ENCODE measurements at places on chromosomes 1 and 21.

DNA sequence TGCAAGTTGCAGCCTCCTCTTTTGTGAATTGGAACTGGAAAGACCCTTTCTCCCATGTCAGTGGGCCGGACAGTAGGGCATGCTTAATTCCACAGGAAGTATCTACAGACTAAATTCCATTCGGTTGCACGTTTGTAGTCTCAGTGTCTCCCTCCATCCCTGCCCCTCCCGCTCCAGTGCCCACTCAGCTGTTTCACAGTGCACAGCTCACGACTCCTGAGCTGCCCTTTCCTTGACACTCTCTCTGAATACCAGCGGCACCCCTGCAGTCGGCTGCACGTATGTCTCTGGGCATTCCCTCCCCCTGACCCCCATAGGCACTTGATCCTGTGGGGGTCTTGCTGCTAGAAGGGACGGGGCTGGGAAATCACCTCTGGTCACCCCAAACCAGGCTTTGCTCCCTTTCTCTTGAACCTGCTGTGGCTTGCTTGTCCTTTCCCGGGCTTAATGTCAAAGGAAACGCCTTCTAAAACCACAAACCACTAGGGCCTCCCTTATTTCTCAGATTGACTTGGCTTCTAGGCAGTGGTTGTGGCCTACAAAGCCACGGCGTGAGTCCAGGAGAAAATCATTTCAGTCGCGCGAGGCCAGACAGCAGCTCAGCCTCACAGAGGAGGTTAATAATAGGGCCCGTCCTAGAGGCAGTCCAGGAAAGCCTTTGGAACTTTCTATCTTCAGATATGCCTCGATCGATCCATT is 365.3 kb upstream of the PROX1 start:
- DNase-seq, result no peak

DNA sequence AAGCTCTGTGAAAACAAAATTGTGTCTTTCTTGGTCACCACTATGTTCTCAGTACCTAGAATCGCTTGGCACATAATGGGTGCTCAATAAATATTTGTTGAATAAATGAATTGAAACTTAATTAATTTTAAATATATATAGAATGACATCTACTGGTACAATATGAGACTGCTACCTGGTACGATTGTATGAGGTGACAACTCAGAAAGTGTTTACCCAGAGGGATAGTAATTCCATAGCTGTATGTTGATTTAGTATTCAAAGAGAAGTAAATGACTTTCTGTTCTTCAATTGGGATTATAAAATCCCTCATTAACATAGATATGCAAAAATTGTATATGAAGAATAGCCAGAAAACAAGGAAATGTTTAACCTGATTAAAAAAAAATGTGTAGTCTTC is 128.7 kb downstream of the RPS6KC1 start:
- DNase-seq, result no peak

DNA sequence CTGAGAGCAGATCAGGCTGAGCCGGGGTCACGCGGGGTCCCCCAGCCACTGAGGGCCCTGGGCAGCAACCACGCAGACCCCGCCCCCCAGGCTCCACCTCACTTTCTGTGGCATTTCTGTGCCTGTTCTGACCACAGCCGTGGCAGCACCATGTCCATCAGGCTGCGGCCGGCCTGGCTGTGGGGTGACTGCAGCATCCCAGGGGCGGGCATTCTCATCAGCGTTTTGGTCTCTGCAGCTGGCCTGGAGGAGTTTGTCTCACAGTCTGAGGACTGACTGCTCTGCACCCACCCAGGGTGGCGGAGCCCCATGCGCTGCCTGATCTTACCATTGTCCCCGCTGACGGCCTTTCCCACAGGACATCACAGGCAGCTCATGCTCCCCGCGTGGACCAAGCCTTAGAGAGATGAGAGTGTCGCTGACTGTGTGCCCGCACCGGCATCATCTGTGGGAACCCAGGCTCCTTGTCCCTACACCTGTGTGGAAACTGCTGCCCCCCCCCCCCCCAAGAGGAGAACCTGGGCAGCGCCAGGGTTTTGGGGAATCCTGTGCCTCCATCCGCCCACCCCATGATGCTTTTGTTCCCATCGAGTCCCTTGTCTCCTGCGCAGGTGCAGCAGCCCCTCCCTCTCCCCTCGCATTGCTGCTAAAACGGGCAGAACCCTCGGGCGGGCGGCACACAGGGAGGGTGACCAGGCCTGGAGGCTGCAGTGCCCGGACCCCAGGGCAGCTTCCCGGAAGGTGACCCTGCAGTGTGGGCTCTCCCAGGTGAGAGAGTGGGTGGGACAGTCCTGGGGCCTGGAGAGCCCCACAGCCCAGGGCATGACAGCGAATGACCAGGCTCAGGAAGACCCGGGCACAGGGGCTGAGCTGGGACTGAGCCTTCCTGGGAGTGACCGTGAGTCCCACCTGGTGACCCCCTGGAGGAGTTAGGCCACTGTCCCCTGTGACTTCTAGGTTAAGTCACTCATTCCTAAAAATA is 1.8 kb downstream of the KRTAP10-1 start:
- no peak for DNase-seq

- DNase-seq, result no peak
Measured at GRCh38 chr1:30473922-30474817, 249.2 kb downstream of the MATN1 start.

DNA sequence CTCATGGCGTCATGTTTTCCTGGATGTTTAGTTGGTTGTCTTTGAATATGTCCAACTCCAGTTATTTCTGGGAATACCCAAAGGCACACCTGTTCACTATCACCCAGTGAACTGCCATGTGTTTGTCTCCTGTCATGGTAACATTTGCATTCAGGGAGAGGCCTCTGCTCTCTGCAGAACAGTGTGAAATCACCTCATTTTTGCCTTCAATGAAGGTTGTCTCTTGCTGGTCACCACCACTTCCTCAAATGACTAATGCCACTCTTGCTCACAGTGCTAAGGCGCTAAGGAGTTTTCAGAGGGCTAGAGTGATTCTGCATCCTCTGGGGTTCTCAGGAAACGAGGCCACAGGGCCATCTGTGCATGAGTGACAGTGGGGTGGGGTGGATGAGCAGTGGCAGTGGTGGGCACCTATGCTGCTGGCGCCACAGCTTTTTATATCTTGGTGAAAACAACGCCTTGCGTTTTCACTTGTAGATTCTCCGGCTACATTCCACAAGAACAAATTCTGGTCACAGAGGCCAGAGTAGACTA is 60.0 kb upstream of the ATP5PO start:
- DNase-seq, result peak; percentile 37

DNA sequence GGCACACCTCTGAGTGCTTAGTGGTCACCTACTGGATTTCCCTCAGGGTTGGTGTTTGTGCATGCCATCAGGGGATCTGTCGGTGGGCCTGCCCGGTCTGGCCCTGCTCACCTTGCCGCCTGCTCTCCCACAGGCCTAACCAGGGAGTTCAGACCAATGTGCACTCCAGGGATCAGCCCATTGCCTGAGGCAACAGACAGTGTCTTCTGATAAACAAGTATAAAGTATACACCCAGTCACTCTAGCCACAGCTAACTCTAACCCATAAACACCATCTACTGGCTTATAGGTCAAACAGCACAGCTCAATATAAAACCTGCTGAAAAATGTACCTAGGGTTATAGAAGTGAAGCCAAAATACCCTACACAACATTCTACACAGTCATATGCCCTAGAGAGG is 1300.0 kb downstream of the PLA2G4A start:
- no peak for DNase-seq

- DNase-seq, result no peak
Measured at GRCh38 chr1:13443335-13443979, 33.2 kb downstream of the PRAMEF20 start.

GRCh38 chr1:156226782-156227181 is 14.0 kb downstream of the PMF1 start:
- no peak for DNase-seq

GRCh38 chr1:147384804-147385203 is 142.3 kb downstream of the CHD1L start:
- DNase-seq, result no peak

- DNase-seq, result no peak
Measured at GRCh38 chr21:34936883-34937563, 112.1 kb downstream of the RUNX1 start.

DNA sequence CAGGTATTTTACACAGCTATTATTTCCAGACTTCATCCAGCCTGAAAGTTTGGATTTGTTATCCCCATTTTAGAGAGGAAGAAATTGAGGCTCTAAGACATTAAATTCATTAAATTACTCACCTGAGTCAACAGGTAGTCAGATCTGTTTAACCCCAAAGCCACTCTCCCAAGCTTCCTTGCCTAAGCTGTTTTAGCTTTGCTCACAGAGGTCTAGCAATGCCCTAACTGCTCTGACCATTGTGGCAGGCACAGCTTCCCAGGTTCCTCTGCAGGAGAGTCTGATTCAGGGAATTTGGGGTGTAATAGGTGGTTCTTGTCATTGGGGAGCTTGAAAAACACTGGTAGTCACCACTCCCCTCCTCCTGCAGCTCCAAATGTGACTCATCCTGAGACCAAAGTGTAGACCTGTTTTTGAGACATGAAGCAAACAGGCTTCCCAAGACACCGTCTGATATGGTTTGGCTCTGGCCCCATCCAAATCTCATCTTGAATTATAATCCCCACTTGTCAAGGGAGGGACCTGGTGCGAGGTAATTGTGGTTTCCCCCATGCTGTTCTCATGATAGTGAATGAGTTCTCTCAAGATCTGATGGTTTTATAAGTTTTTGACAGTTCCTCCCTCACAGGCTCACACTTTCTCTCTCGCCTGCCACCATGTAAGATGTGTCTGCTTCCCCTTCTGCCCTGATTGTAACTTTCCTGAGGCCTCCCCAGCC is 142.8 kb upstream of the DNAH14 start:
- DNase-seq, result no peak

Measured in stimulated activated CD8-positive, alpha-beta memory T cell treated with anti-CD3 and anti-CD28 coated beads, Interleukin-7, amount 100 ng/mL, for 24 hours (primary cell).